ENCODE measurements at places on chromosomes 1 and 21.

DNA sequence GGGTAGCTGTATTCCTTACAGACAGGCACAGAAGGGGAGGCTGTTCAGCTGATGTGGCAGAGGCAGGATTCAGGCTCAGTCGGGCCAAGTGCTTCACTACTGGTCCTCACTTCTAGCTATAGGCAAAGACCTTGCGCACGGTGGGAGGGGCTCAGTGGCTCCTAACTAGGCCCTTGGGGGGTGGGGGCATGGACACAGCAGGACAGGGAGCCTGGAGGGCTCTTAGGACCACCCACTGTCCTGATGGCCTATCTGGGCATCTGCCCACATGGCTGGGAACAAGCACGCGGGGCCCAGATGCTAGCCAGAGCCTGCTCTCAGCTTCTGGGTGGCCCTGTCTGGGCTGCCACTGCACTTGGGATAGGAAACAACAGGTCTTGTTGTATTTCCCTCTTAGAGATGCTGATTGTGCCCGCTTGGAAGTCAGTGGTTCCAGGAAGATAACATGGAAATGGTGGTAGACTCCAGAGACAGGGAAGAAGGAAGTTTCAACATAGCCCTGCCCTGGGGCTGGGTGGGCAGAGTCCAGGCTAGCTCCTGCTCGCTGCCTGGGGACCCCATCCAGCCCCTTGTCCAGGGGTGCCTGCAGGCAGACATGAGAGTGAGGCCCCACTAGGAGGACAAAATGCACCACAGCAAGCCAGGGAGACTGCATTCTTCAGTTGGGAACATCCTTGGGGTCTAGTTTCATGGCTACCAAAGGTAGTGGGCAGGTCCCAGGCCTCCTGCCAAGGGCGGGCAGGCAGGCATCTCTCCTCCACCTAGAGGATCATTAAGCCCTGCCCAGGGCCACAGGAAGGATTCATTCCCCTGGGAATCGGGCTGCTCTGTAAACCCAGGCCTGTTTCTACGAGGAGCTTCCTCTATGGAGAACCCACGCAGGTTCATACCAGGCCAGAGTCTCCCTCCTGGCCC is 102.5 kb downstream of the BCAR3 start:
- no peak for DNase-seq

DNA sequence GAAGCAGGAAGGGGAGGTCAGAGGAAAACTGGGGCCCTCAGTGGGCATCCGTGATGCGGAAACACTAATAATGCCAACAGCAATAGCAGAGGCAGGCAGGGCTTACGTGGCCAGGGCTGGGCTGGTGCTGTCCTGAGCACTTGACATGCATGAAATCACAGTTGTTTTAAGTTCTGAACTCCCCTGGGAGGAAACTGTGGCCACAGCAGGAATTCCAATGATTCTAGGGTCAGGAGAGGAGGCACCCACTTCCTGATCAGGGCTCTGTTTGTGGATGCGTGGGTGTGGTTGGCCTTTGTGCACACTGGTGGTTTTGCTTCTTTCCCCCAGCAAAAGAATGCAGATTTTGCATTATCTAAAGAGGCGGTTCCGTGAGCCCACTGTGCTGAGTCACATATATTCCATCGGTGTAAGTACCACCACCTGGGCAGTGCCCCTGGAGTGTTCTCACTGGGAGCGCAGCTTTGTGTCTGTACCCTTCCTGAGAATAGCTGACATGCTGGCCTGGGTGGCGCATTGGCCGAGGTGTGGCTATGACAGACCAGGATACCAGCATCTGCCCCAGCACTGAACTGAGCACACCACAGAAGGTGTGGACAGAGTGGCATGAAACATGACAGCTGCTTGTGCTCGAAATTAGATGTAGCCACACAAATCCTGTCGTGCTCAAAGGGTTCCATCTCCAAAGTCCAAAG is 71.0 kb downstream of the PDE9A start:
- no peak for DNase-seq

- DNase-seq = no peak
These were observed 252.4 kb upstream of the DUSP10 start for GRCh38 chr1:221994274-221994698.

DNA sequence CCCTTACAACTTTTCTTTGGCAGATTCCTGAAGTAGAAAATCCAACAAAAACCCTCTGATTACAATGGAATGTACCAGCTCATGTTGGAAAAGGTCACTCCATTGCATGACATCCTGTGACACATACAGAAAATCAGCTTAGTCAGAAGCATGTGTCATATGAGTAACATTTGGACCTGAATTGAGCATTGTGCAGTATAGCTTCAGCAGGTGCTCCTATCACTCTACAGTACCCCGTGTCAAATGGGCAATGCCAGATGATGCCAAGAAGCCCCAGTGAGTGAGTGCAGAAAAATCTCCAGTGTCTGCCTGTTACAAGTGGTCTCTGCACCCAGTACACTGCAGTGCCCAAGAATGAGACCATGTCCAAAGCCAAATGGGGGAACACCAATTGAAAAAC is 129.7 kb upstream of the RUNX1 start:
- DNase-seq = no peak

DNA sequence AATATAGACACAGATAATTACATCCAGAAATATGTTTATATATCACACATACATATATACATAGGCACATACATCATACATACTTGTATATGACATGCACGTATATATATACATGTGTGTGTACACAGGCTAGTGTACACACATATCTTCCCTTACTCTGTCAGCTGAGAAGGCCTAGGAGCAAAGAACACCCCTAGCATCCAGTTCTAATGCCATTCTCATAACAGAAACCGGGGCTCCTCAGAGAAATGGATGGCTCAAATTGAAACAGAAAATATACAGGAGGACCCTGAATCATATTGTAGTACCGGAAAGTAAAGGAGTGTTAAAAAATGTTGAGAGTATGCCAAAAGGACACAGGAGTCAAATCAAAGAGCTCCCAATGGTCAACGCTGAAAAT is 19.7 kb upstream of the HYI start:
- DNase-seq = no peak

GRCh38 chr1:73859227-73859626 is 338.7 kb downstream of the LRRIQ3 start:
- DNase-seq = no peak

DNA sequence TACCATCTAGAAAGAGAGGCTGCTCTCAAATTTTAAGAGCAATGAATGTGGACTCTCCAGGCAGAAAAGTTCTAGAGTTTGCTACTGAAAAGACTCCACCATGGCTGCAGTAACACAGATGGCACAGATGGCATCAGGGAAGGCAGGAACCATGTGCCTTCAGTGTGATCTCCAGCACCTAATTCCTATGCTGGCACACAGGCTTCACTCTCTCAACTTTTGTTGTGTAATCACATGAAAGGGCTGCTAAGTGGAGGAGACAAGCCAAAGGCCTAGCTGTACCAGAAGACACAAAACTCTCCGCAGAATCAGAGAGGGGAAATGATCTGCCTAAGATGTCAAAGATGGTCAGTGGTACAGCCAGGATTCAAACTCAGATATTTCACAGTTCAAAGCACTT is 31.1 kb downstream of the ERI3 start:
- DNase-seq = no peak

GRCh38 chr1:219299420-219299819 is 125.7 kb downstream of the LYPLAL1 start:
- no peak for DNase-seq

GRCh38 chr1:23591460-23592208 is 32.3 kb upstream of the ID3 start:
- DNase-seq = no peak

DNA sequence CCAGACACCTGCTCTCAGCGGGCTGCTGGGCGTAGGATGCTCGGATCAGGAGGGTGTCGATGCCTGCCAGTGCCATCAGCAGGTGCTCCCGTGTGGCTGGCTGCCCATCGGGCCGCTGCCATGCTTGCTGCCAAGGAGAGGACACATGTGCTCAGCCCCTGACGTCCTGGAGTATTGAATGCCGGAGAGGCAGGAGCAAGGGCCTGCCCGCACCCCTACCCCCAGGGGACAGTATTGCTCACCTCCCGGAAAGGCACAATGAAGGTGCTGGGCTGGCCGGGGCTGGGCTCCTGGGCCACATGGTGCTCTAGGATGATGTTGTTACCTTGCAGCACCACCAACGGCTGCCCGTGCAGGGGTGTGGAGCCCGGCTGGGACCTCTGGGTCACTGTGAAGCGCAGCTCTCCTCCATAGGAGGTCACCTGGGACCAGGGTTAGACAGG is 61.5 kb downstream of the HSPG2 start:
- no peak for DNase-seq

DNA sequence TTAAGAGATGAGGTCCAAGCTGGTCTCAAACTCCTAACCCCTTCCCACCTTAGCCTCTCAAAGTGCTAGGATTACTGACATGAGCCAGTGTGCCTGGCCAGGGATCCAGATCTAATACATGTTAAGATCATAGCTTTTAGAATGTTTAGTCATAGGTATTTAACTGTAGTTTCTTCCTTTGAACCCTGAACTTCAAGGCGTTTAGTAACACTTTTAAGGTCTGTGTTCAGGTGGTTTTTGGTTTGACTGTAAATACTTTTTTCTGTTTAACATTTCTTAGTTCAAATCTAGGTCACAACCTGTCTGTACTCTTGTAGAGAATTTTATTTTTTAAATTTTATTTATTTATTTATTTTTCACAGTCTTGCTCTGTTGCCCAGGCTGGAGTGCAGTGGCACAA is 28.1 kb downstream of the RAP1A start:
- no peak for DNase-seq

- DNase-seq = no peak
These were observed 33.7 kb downstream of the PSEN2 start for GRCh38 chr1:226903819-226904716.

DNA sequence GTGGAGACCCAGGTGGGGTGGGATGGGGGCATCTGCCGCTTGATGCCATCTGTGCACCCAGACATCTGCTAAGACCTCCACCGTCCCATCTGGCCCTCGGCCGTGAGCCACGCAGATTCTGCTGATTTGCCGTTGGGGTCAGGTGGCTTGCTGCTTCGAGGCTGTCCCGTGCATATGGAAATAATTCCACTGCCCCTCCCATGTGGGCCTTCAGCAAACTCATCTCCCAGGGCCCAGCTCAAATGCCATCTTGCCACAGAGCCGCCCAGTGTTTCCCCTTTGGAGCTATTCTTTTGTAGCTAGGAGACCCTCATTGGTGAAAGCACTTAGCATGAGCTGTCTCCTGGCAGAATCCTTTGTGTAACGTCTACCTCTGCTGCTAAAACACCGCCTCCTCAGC is 99.8 kb downstream of the KAZN start:
- no peak for DNase-seq

DNA sequence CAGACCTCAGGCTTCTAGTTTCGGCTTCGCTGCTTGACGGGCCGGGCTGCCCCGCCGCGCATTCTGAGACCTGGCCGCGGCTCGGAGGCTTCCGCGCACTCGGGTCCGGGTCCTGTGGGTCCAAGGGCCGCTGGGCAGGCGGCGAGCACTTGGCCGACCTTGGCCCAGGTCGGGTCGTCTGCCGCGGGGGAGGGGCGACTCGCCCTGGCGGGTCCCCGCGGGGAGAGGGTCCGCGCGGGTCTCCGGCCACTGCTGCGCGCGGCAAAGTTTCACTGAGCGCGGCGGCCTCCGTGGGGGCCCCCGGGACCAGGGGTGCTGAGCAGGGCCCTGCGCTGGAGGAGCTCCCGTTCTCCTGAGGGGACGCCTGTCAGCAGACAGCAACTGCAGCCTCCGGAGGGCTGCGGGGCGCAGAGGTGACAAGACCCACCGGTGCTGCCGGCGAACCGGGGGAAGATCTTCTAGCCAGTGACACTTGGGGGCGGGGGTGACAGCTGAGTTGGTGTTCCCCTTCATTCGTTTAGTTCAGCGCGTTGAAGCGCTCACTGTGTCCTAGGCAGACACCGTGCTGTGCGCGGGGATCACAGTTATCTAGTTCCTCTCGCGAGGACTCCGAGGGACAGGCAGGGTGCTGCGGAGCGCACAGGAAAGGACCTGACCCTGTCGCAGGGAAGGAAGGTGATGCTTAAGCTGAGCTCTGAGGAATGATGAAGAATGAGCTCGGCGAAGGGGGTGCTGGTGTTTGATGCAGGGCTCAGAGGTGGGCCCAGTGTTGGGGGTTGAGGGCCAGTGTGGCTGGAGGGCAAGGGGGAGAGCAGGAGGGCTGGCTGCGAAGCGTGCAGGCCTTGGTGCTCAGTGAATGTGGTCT is 725 bp downstream of the MTFR1L start:
- DNase-seq = peak; percentile 47

GRCh38 chr21:24903994-24904635 is 703.2 kb downstream of the MRPL39 start:
- no peak for DNase-seq

GRCh38 chr1:186498695-186499389 is 37.9 kb upstream of the PDC start:
- no peak for DNase-seq

GRCh38 chr1:230282157-230282556 is 144.0 kb downstream of the PGBD5 start:
- no peak for DNase-seq

DNA sequence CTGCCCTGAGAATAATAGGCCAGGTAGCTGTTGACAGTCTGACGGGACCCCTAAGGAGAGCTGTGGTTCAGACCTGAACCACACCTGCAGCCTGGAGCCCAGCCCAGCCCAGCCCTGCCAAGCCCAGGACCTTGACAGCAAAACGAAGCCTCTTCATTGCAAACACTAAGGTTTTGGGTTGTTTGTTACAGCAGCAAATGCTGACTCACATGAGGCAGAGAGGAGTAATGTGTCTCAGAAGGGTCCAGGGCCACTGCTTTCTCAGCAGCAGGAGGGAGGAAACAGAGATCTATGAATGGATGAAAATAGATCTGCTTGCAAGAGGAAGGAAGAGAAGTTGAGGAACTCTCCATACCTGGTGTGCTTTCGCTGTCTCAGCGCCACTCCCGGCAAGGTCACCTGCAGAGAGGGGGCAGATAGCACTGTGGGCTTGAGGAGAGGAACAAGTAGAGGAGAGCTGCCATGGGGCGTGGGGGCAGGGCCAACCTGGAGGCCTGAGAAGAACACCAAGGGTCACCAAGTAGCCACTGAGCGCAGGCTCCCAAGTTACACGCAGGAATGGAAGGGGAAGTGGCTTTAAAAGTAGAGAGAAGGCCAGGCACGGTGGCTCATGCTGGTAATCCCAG is 127.2 kb downstream of the ZNF281 start:
- no peak for DNase-seq

DNA sequence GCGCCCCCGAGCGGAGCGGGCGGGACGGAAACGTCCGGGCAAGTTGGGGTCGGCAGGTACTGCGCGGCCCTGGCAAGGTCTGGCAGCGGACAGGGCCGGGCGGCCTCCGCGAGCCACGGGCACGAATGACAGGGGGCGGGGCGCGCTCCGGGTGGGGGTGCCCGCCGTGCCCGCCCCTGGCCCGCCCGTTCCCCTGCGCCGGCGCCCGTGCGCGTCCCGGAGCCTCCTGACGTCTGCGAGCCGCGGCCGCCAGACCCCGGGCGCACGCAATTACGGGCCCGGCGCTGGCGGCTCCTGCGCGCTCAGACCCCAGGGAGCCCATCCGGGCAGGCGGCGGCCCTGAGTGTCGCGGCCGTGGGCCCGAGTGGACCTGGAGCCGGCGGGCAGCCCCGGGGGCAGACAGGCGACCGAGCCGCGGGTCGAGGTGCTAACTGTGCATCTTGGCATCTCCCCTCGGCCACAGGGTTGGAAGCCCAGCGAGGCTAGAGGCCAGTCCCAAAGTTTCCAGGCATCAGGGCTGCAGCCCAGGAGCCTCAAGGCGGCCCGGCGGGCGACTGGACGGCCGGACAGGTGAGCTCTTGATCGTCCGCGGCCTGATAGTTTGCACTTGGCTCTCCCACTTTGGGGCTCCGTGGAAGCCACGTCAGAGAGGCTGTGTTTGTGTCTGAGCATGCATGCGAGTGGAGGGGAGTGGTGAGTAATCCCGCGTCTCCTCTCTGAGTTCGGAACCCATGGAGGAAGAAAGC is 918 bp downstream of the MIB2 start:
- DNase-seq = no peak

GRCh38 chr1:244920911-244921761 is 56.8 kb upstream of the HNRNPU start:
- DNase-seq = no peak
